ENCODE measurements at places on chromosomes 4 and X.

GRCh38 chrX:111868726-111869638 is 7.0 kb upstream of the TRPC5OS start:
- no peak for DNase-seq

DNA sequence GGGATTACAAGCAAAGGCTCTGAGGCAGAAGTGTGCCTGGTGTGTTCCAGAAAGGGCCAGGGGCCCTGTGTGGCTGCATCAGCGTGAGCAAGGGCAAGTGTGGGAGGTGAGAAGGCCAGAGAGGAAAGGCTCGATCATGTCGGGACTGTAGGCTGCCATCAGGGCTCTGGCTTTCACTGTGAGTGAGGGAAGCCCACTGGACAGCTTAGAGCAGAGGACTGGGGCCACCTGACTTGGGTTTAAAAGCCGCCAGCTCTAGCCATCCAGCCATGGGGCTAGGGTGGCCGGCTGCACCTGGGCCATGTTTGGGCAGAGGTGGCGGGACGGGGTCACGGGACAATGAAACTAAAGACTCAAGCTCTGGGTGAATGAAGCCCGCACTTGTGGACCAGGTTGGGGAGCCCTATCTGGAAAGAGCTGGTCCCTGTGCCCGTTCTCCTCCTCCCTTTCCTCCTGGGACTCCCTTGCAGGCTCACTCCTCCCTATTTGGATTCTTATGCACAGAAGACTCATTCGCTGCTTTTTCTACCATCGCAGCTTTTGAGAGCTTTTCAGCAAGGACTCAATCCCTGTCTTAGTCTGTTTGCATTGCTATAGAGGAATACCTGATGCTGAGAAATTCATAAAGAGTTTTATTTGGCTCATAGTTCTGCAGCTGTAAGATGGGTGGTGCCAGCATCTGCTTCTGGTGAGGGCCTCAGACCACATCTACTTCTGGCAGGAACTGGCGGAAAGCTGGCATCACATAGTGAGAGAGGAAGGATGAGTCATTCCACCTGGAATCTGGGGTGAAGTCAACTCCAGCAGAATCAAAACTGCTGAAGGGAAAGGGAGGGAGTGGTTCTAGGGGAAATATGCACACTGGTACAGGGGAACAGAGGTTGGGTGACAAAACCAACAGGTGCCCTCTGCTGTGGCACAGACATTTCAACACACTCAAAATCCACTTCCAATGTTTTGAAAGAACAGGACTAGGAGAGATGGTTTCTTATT is 15.3 kb downstream of the CTAG1B start:
- no peak for DNase-seq

GRCh38 chr4:153765894-153766293 is 6.1 kb upstream of the RNF175 start:
- no peak for DNase-seq

GRCh38 chrX:46488712-46489111 is 56.5 kb downstream of the ZNF674 start:
- DNase-seq = no peak

GRCh38 chr4:146243141-146243882 is 29.0 kb downstream of the REELD1 start:
- DNase-seq = no peak

DNA sequence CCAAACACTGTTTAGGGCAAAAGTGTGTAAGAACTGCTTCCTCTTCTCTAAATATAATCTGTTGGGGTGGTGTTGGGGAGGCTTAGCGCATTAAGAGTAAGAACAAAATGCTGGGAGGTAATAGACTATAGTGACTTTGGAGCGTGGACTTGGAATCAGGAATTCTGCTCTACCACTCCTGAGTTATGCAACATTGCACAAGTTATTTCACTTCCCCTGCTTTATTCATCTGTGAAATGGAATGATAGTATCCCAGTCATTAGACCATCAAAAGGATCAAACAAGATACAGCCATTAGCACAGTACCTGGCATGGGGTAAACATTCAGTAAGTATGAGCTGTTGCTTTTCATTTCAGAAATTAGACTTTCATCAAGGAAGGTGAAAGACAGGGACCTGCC is 58.7 kb downstream of the IGFBP7 start:
- no peak for DNase-seq

DNA sequence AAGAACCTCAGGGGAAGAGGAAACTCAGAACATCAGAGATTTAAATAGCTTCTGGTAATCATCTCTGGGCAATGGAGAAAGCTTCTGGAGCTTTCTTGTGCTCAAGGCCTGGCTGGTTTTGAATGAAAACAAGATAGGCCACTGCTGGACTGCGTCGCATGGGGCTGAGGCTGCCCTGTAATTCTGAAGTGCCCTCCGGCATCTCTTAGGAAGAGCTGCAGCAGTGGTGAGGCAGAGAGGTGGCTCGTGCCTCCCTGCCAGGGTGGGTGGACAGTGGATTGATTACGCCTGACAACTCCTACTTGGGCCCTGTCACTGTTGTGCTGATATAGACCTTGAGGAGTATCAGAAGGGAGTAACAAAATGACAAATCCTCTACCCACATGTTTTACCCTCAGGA is 279.7 kb downstream of the NR3C2 start:
- DNase-seq = no peak

DNA sequence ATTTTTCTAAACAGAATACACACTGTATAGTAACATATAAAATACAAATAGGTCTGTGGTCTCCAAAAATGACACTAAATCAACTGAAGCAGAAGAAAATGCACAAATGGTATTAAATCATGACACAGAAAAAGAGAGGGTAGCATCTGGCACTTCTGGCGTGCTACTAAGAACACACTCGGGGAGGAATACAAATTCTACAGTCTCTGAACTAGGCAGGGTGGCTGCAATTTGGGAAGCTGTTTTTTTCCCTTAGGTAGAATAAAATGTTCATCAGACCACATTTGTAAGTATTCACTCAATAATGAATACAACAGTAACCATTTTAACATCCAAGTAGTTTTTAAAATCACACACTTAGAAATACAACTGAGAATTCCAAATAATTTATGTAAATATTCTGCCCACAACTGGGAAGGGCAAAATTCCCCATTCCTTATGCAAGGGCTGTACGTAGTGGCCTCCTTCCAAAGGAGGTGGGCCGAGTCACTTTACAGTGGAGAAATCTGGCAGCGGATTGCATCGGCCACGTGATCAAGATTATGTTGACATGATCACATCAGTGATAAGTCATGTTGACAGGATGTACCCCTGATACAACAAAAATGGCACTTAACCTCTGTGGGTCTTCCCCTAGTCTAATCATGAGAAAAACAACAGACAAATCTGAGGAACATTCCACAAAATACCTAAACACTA is 101.1 kb downstream of the TSPAN5 start:
- DNase-seq = no peak

DNA sequence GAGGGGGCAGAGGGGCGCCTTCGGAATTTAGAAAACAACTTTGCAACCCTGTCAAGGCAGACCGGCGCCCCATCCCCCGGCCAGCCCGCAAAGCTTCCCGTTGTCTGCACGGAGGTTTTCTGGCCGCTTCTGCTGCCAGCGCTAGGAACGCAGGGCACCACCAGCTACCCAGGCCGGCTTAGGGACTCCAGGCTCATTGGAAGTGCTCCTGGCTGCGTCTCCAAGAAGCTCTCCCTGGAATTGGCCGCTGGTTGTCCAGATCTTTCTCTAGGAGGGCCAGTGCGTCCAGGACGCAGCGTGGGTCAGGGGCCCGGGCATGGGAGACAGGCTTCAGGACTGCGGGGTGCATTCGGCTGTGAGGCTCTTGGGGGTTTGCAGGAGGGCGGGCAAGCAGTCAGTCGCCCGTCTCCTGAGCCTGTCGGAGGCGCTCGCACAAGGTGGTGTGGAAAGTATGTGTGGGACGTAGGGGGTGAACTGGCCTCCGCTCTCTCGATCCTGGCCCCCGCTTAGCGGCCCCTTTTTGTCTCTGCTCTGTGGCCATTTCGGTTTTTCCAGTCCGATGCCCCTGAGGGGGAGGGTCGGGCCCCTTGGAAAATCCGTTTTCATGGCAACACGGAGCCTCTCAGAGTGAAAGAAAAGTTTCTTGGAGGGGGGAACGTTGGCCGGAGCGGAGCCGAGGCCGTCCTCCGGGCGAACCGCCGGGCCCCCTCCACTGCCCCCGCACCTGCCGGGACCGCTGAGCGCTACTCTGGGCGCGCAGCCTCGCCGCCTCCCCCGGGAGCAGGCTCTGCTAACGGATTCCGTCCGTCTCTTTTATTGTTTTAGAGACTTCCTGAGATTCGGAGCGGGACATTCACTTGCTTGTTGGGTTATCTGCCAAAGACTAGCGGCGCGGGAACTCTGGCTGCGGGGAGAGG is 810 bp upstream of the SOX3 start:
- DNase-seq = no peak
